ENCODE measurements at places on chromosomes 3 and 15. TPM values are rescaled to one million over a fixed set of nuclear protein-coding genes. Genes with fewer than 3 reads are reported as not detected.

DNA sequence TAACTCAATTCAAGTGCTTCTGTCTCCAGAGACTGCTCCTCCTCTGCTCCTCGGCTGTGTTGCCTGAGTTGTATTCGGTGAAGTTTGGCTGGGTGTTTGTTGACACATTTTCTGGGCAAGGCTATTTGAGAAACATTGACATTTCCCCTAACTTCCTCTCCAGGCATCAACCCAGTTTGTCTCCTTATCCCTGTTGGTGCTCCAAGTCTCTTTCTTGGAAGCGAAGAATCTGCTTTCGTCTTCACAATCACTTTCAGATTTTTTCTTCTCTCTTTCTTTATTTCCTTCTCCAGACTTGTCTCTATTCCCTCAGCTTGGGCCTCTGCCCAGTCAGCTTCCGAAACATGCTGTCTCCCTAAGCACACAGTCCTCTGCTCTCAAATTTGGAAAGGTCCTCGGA, 84.7 kb downstream of the ETV5 start:
- DNase-seq = no peak
- no peaks in the 10 kb centered on the region for H3K36me3 ChIP-seq
- no peak overlapping the region for H3K27ac ChIP-seq
- H3K27me3 ChIP-seq = peaks cover 3% of the 10 kb centered on the region

DNA sequence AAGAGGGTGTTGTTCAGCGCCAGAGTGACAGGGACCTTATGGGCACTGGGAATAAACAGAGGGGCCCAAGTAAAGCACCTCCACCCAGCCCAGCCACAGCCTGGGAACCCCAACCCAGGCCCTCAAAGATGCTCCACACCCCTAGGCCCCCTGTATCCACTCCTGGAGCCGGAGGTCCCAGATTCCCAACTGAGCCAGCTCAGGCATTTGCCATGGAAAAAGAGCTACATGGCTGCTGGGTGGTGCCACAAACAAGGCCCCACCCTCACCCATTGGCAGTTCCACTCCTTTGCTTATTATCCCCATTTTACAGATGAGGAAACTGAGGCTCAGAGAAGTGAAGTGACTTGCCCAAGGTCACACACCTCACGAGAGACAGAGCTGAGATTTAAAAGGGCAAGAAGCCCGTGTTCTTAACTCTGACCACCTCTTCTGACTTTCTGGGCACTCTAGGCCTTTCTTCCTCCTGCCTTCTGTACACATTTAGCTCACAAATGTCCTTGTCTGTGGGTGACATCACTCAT, 16.9 kb downstream of the ANPEP start:
- H3K27me3 ChIP-seq = no peaks in the 10 kb centered on the region
- H3K36me3 ChIP-seq = no peaks in the 10 kb centered on the region
- H3K27ac ChIP-seq = no peak overlapping the region
- H3K4me1 ChIP-seq = peaks cover 8% of the 10 kb centered on the region
- no peak overlapping the region for H3K4me3 ChIP-seq
- DNase-seq = no peak

DNA sequence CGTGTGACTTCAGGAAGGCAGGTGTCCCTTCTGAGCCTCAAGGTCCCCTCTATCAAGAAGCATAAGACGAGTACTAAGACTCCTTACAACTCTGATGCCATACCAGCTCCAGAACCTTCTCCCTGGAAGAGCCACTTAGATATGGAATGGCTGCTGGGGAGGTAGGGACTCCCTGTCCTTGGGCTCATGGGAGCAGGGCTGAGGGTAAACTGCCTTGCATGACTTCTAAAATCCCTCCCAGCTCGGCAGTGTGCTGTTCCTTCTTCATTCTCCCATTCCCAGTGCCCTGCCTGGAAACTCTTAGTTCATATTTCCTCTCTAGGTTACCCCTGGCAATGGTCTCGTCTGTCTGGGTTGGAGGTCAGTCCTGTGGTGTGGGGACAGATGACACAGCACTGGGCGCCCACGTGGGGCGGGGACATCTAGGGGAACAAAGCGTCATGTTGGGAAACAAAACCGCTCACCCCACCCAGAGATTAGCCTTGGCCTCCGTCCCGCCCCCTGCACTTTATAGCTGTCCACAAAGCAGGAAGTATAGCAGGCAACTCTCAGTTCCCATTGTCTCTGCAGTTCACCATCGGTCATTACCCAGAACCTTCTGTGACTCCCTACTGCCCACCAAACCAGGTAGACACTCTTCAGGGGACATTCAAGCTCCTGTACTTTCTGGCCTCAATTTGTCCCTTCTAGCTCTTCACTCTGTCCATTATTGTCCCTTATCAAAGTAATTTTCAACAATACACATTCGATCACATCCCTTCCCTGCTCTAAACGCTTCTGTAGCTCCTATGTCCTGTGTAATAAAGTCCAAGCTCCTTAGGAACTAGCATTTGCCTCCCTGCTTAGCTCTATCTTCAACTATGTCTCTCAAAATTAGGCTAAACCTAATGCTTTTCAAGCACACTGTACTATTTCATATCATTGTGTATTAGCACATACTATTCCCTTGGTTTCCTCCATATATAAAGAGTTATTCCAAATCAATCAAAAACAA, 73.8 kb downstream of the IQSEC1 start:
- H3K27me3 ChIP-seq = no peaks in the 10 kb centered on the region
- peaks cover 79% of the 10 kb centered on the region for H3K4me1 ChIP-seq
- H3K36me3 ChIP-seq = peaks cover 52% of the 10 kb centered on the region
- no peak overlapping the region for H3K4me3 ChIP-seq
- DNase-seq = peak; percentile 75
- peak overlapping the region; percentile 66 for H3K27ac ChIP-seq

- no peaks in the 10 kb centered on the region for H3K4me1 ChIP-seq
- no peak overlapping the region for H3K4me3 ChIP-seq
- H3K27me3 ChIP-seq = no peaks in the 10 kb centered on the region
- no peaks in the 10 kb centered on the region for H3K36me3 ChIP-seq
- no peak for DNase-seq
Observed at GRCh38 chr3:72065872-72066641, 281.1 kb upstream of the PROK2 start.

DNA sequence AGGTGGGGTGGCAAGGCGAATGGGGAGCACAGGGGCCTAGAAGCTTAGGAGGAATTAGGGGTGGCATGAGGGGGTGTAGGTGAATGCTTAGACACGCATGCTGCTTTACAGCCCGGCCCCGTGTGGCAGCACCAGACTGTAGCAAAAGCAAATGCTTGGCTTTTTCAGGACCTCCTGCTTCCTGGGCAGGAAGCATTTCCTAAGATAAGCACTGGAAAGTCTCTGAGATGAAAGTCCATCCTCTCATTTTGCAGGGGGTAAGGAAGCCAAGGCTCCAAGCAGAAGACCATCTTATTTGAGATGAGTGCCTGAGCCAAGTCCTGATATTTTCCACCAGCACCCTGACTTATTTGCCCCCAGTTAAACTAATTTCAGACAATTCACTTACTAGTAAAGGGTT, 12.9 kb downstream of the SSUH2 start:
- DNase-seq = no peak
- H3K27me3 ChIP-seq = no peaks in the 10 kb centered on the region
- no peak overlapping the region for H3K27ac ChIP-seq
- no peaks in the 10 kb centered on the region for H3K36me3 ChIP-seq
- peaks cover 8% of the 10 kb centered on the region for H3K4me1 ChIP-seq
- H3K4me3 ChIP-seq = no peak overlapping the region

DNA sequence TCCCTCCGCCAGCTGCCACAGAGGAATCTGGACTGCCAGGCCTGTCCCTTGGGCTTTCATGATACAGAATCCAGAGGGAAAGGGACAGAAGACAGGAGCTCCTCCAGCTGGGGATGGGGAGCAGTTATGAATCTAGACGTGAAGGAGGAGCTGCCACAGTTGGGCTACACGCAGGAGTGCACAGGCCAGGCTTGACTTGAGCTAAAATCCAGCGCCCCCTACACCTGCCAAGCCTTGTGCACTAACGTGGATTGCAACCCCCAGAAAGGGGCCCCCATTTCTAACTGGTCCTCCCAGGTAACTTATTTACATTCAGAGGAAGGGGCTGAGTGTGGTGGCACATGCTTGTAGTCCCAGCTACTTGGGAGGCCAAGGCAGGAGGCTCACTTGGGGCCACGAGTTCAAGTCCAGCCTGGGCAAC, 14.3 kb downstream of the KLHL6 start:
- DNase-seq = peak; percentile 47
- H3K4me3 ChIP-seq = peak overlapping the region; percentile 29
- H3K36me3 ChIP-seq = no peaks in the 10 kb centered on the region
- no peaks in the 10 kb centered on the region for H3K27me3 ChIP-seq

P2RY1 gene
- total RNA-seq = 0.17 TPM

ZNF80 gene
- 0.42 TPM for total RNA-seq
